ENCODE measurements at places on chromosomes 5 and 9. TPM values are rescaled to one million over a fixed set of nuclear protein-coding genes. Genes with fewer than 3 reads are reported as not detected.

The ZNF883 gene
- 7.9 TPM for total RNA-seq

The PALM2AKAP2 gene
- 5.1 TPM for total RNA-seq

The POU5F2 gene
- total RNA-seq: 0.99 TPM

The CDH10 gene
- 0.83 TPM for total RNA-seq

The OLFML2A gene
- 28.8 TPM for total RNA-seq
